NCI-H1436 (cell line): ENCODE measurements at places on chromosomes 6 and 20.

GRCh38 chr20:51696304-51697071 is 71.7 kb downstream of the ATP9A start:
- no peak for DNase-seq

- DNase-seq: no peak
Measured at GRCh38 chr6:61168878-61169277, 1117.1 kb downstream of the KHDRBS2 start.

DNA sequence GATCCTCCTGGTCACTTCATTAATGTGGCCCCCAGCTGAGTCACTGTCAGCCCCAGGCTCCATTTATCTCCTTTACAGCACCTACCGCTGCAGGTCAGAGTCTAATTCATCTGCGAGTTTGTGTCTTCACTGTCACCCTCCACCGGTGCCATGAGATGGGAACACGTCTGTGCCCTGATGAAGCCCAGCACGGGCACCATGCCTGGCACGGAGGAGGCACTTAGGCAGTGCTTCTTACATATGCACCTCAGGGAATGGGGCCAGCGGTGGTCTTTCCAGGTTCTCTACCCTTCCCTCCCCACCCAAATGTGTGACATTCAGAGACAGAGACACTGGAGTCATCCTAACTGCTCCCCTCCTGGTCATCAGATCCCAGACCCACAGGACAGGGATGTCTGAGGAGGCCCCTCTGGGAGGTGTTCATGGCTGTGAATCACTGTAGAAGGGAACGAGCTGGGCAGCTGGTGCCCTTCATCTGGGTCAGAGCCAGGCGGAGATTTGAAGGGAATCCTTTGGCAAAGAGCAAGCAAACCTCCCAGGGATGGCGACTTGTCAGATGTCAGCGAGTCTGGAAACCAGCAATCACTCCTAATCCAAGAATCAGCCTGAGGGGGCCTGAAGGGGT is 364.6 kb downstream of the PREX1 start:
- DNase-seq: no peak

DNA sequence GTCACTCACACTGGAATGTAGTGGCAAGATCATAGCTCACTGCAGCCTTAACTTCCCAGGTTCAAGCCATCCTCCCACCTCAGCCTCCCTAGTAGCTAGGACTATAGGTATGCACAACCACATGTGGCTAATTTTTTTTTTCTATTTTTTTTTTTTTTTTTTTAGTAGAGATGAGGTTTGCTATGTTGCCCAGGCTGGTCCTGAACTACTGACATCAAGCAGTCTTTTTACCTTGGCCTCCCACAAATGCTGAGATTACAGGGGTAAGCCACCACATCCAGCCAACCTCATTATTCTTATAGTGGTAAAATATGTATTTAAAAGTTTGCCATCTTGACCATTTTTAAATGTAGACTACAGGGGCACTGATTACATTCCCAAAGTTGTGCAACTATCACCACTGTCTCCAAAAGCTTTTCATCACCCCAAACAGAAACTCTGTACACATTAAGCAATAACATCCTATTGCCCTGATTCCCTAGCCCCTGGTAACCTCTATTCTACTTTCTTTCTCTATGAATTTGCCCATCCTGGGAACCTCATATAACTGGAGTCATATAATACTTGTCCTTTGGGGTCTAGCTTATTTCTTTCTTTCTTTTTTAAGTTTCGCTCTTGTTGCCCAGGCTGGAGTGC is 268.0 kb upstream of the JARID2 start:
- no peak for DNase-seq

DNA sequence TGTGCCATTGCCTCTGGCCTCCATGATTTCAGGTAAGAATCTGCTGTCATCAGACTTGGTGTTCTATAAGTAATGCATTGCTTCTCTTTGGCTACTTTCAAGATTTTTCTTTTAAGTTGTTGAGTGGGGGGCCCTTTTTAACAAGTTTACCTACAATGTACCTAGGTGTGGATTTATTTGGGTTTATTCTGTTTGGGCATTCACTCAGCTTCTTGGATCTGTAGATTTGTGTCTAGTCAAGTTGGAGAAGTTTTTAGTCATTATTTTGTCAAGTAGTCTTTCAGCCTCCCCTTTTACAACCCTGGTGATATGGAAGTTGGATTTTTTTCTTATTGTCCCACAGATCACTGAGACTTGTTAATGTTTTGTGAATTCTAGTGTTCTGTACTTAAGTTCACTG is 14.1 kb downstream of the ENPP5 start:
- no peak for DNase-seq

DNA sequence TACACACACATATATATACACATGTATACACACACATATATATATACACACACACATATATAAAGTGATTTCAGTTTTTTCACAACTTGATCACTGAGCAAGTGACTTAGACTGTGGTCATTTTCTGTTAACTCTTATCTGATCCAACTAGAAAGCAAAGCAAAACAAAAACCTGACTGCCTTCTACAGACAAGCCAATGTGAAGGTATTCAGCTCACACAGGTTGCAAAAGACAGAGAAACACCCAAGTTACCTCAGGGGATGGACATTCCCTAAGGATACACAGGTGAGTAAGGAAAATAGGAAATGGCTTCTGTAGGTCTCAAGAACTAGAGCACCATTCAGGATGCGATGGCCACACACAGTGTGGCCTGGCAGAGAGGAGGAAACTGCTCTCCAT is 58.4 kb upstream of the IER3 start:
- DNase-seq: no peak

- DNase-seq: no peak
Measured at GRCh38 chr6:40953486-40953885, 85.5 kb downstream of the UNC5CL start.

DNA sequence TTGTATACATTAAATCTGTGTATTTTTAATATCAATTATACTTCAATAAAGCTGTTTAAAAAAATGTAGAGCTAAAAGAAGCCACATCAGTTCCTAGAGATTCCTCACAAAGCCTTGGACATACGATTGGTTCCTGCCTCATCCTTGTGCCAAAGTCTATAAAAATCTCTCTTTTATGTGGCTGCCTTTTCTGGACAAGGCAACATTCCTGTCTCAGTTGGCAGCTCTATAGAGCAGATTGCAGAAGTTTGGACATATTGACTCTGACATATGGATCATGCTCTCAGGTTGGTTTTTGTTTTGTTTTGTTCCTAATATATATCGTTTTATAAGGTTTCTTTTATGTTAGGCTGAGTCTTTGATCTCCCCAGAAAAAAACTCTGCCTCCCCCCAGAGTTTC is 148.9 kb downstream of the MAFB start:
- no peak for DNase-seq

DNA sequence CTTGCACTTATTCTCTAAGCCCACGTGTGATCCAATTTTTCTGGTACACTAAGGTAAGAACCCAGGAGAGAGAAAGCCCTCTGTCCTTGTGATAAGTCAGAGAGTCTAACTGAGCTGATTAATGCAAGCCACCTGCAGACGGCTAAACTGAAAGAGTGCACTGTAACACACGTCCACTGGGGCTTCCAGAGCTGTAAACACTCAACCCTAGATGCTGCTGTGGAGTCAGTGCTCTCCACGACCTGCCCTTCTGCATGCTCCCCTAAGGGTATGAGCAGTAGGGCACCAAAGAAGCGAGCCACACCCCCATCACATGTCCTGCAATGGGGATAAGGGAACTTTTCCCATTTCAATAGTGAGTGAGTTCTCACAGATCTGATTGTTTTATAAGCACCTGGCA is 55.7 kb downstream of the TXLNB start:
- no peak for DNase-seq

DNA sequence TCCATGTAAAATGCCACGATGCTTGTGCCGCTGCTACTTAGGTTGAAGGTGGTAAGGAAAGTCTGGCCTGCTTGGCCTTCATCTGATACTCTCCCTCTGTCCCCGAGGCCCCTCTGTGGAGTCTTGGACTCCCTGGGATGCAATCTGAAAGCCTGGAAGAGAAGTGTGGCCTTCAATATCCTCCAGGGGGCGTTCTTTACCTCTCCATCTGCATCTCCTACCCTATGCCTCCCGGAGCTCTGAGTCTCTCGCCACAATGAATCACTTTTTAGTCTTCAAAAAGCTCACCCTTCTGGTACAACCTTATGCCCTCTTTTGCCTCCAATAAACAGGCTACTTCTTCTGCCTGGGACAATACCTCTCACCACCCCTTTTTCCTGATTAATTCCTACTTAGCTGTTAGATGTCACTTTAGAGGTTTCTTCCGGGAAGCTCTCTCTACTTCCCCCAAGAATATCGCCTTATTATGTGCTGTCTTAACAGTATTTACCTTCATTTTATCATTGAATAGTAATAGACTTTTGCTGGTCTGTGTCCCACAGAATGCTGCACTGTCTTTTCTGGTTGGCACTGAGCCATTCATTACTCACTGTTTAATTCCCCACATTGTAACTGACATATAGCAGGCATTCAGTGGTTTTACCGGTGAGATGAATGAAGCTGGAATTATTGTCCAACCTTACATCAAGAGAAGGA is 13.9 kb upstream of the ATG5 start:
- peak; percentile 63 for DNase-seq

DNA sequence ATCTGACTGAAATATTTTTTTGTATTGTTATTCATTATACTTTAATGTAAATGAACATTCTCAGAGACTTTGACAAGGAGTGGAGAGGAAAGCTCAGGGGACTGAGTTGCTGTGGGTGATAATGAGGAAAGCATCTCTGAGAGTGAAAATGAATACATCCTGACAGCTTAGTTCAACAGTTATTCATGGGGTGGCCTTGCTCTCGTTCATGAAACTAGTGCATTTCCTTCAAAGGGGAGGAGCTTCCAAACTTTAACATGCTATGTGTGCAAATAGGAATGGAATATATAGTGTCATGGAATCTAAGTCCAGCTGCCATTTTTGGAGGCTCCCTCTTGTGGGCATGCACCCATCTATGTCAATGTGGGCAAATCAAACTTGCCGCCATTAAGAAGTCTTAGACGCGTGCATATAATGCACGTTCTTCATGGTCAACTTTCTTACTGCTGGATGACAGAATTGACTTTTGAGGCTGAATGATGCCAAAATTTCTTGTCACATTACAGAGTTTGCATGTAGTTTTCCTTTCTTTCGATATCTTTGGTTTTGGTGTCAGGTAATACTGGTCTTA is 124.3 kb upstream of the TMEM170B start:
- no peak for DNase-seq

DNA sequence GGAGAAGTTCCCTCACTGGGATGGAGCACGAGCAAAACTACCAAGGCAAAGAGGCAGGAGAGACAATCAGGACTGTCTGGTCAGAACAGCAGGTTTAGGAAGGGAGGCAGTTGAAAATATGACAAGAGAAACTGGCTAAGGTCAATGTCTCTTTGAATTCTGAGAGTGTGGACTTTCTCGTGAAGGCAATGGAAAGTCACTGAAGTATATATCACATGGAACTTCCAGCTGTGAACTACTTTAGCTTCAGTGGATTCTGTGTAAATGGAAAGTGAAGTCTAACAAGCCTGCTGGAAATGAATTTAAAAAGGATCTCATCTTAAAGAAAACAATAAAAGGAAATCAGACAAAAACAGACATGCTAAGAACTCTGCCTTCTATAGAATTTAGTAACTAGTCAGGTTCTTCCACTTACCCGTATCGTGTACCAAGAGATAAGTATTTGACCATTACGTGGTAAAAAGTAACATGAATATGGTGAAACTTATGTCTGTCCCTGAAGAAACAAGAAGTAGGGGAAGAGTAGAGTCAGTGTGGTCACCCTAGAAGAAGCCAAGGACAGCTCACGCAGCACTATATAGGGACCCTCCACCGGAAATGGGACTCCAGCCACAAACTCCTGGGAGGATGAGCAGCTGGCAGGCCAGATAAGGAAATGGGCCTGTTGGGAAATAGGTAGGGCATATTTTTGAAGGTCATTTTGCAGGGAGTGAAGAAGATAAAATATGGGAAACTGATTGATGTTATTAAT is 123.4 kb downstream of the MAP7 start:
- no peak for DNase-seq

GRCh38 chr20:1509237-1509636 is 18.0 kb upstream of the SIRPB2 start:
- DNase-seq: no peak

GRCh38 chr6:90025523-90026061 is 131.3 kb downstream of the GJA10 start:
- peak; percentile 67 for DNase-seq
